Karpas-422 (cell line): ENCODE measurements at places on chromosomes 2 and 18. TPM values are rescaled to one million over a fixed set of nuclear protein-coding genes. Genes with fewer than 3 reads are reported as not detected.

DNA sequence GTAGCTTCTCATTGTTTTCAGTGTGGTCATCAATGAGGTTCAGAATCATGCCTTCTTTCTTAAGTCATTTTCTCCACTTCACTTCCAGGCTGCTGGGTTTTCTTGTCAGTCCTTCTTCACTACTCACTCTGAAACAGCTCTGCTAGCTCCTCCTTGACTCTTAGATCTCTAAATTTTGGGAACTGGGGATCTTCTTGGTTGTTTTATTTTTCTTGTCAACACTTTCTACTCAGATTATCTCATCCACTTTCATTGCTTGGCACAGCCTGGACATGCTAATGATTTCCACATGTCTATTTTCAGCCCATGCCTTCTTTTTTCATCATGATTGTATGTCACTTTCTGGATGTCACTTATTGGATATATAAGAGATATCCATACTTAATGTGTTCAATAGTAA is 517.8 kb upstream of the DSEL start:
- H3K36me3 ChIP-seq, result no peaks in the 10 kb centered on the region
- no peaks in the 10 kb centered on the region for H3K4me1 ChIP-seq
- no peak for DNase-seq
- no peak overlapping the region for H3K27ac ChIP-seq
- H3K4me3 ChIP-seq, result no peak overlapping the region

DNA sequence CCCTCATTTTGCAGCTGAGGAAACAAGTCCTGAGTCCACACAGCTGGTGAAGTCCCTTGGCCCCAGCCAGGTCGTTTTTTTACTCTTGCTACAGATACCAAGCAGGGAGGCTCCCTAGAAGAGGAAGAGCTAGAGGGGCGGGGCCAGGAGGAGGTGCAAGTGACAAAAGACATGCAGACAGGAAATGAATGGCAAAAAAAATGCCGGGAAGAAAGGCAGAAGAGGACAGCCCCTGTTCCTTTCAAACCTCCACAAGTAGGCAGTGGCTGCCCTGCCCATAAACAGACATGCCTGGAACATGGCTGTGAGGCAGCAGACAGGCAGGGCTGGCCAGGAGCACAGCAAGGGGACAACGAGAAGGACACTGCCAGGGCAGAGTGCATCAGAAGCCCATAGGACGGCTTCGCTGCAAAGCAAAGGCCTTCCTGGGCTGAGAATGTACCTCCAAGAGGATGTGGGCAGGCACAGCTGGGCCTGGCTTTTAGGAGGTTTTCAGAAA is 108.7 kb downstream of the ZBTB7C start:
- DNase-seq, result peak; percentile 72
- H3K27me3 ChIP-seq, result 0 out of 2 replicates have a peak, but pooled peaks cover 2% of the 10 kb centered on the region
- H3K36me3 ChIP-seq, result no peaks in the 10 kb centered on the region
- H3K4me3 ChIP-seq, result no peak overlapping the region

UGT1A4 gene
- total RNA-seq, result not detected in 2 replicates

GRCh38 chr2:3837086-3837485 is 133.7 kb downstream of the DCDC2C start:
- no peaks in the 10 kb centered on the region for H3K4me1 ChIP-seq
- no peak overlapping the region for H3K27ac ChIP-seq
- DNase-seq, result no peak
- no peak overlapping the region for H3K4me3 ChIP-seq
- H3K27me3 ChIP-seq, result no peaks in the 10 kb centered on the region
- no peaks in the 10 kb centered on the region for H3K36me3 ChIP-seq

DNA sequence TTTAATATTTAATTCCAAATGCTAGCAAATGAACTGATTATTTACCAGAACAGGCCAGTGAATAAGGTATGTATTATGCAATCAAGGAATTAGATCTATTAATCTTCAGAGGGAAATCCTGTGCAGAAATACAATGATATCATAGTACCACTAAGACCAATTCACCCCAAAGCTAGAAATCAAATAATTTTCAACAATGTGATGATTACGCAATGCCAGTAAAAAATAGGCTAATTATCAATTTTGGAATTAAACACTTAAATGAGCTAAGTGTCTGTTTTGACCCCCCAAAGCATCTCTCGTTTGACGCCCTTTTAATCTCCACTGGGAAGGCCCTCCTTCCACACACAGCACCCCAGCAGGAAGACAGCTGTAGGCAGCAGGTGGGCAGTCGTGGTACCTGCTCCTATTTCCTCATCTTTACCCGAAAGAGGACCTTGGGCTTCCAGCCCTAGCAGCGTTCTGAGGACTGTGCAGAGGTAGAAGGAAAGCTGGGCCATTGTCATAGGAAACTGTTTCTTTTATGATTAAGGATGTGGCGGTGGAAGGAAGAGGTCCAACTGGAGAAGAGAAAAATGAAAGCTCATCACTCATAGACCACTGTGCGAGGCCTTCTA is 84.7 kb downstream of the MBP start:
- H3K36me3 ChIP-seq, result peaks cover 32% of the 10 kb centered on the region
- no peaks in the 10 kb centered on the region for H3K27me3 ChIP-seq
- H3K4me1 ChIP-seq, result peaks cover 89% of the 10 kb centered on the region

CMPK2 gene
- 18.8 and 26.6 TPM in 2 replicates for total RNA-seq

ACMSD gene
- not detected in 2 replicates for total RNA-seq

GRCh38 chr18:74532511-74533025 is 1.7 kb upstream of the CNDP1 start:
- no peaks in the 10 kb centered on the region for H3K36me3 ChIP-seq
- no peaks in the 10 kb centered on the region for H3K27me3 ChIP-seq

DNA sequence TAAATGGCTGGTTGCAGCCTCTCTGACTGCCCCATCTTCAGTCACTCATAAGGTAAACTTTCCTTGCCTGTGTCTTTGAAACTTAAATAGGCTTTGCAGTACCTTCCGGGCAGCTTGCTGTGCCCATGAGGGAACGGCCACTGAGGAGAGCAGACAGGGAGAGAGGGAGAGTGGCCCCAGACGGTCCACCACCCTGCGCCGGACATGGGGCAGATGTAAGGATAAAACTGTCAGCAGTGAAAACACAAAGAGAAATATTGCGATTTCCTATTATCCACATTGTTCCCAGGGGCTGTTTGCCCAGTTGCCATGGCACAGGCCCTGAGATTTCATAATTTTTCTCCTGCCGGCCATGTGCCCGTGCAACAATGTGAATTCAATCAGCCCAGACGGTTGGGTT is 265.9 kb upstream of the SALL3 start:
- H3K4me1 ChIP-seq, result no peaks in the 10 kb centered on the region
- H3K36me3 ChIP-seq, result no peaks in the 10 kb centered on the region
- no peaks in the 10 kb centered on the region for H3K27me3 ChIP-seq
- no peak overlapping the region for H3K27ac ChIP-seq
- H3K4me3 ChIP-seq, result no peak overlapping the region
- no peak for DNase-seq

CRYBA2 gene
- total RNA-seq, result not detected in 2 replicates

POTEC gene
- not detected in 2 replicates for total RNA-seq

DNA sequence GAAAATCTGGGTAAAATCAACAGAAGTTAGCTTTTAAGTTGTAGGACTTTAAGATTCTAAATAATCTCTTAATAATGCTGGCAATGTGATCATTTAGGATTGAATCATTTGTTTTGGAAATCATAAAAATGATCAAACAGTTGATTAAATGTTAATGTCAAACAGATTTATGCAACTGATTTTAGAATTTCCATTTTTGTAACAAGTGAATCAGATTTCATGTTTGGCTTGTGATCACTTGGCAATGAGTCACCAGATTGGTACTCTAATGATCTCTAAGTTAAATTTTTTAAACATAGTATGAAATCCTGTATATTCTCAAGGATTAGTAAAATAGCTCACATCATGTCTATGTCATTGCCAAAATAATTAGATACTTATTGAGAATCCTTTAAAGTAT is 50.1 kb upstream of the UNC80 start:
- no peak for DNase-seq
- no peaks in the 10 kb centered on the region for H3K4me1 ChIP-seq
- no peaks in the 10 kb centered on the region for H3K36me3 ChIP-seq
- H3K27me3 ChIP-seq, result no peaks in the 10 kb centered on the region
- H3K27ac ChIP-seq, result no peak overlapping the region
- no peak overlapping the region for H3K4me3 ChIP-seq

DNA sequence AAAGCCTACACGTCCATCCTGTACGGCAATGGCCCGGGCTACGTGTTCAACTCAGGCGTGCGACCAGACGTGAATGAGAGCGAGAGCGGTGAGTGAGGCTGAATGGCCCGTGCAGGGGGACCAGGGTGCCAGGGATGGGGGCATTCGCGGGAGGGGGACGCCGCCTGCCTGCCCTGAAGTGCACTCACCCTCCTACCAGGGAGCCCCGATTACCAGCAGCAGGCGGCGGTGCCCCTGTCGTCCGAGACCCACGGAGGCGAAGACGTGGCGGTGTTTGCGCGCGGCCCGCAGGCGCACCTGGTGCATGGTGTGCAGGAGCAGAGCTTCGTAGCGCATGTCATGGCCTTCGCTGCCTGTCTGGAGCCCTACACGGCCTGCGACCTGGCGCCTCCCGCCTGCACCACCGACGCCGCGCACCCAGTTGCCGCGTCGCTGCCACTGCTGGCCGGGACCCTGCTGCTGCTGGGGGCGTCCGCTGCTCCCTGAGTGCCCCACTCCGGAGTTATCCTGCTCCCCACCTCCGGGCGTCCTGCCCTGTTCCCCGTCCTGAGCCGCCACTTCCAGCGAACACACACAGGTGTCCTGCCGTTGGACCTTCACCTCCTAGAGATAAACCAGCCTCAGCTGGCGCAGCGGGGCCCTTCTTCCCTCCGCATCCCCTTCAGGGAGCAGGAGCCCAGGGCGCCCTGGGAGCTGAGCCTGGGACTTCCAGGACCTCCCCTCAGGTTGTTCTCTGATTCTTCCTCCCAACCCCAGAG is 2.9 kb downstream of the ALPI start:
- H3K27me3 ChIP-seq, result no peaks in the 10 kb centered on the region
- H3K4me3 ChIP-seq, result no peak overlapping the region
- H3K4me1 ChIP-seq, result no peaks in the 10 kb centered on the region
- H3K27ac ChIP-seq, result no peak overlapping the region
- no peaks in the 10 kb centered on the region for H3K36me3 ChIP-seq
- DNase-seq, result no peak

- no peak for DNase-seq
- no peaks in the 10 kb centered on the region for H3K4me1 ChIP-seq
- H3K36me3 ChIP-seq, result no peaks in the 10 kb centered on the region
- no peak overlapping the region for H3K27ac ChIP-seq
- H3K4me3 ChIP-seq, result no peak overlapping the region
Measured at GRCh38 chr2:16107246-16107645, 166.9 kb downstream of the MYCN start.

GRCh38 chr2:241821460-241822263 is 12.7 kb downstream of the NEU4 start:
- DNase-seq, result no peak
- no peak overlapping the region for H3K27ac ChIP-seq
- no peaks in the 10 kb centered on the region for H3K4me1 ChIP-seq

DNA sequence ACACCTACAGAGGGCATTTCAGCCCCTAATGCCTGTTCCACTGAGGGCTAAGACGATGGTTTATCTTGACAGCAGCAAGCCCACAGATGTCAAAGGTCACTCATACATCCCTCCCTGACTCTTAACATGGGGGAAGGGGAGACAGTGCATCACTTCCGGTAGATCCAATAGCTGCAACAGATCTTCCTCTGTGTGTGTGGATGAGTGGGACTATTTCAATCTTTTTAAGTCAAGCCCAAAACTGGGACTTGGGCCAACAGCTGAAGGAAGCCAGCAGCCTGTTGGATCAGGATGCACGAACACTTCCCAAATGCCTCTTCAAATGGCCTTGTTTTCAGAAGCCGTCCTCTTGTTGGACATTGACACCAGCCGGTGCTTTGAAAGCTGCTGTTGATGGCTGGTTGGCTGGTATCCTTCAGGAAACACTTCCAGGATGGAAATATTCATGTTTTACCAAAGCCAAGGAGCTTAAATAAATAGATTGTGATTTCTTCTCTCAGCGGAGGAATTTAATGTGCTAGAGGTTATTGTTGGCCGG is 59.2 kb downstream of the IL1R2 start:
- H3K4me3 ChIP-seq, result no peak overlapping the region
- no peak for DNase-seq
- H3K27ac ChIP-seq, result no peak overlapping the region

NGEF gene
- not detected in 2 replicates for total RNA-seq

GRCh38 chr2:19823507-19823906 is 78.3 kb downstream of the TTC32 start:
- H3K27ac ChIP-seq, result no peak overlapping the region
- no peaks in the 10 kb centered on the region for H3K4me1 ChIP-seq
- no peaks in the 10 kb centered on the region for H3K27me3 ChIP-seq
- no peaks in the 10 kb centered on the region for H3K36me3 ChIP-seq
- H3K4me3 ChIP-seq, result no peak overlapping the region

DNA sequence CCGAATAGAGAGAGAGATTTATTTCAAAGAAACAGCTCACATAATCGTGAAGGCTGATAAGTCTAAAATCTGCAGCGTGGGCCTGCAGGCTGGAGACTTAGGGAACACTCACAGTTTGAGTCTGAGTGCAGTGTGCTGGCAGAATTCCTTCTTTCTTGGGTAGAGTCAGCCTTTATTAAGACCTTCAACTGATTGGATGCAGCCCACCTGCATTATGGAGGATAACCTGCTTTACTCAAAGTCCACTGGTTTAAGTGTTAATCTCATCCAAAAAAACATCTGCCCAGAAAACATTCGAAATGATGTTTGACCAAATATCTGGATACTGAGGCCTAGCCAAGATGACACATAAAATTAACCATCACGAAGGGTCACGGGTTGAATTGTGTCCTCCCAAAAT is 16.3 kb downstream of the PROC start:
- no peak for DNase-seq
- no peak overlapping the region for H3K4me3 ChIP-seq
- no peaks in the 10 kb centered on the region for H3K4me1 ChIP-seq
- no peaks in the 10 kb centered on the region for H3K36me3 ChIP-seq
- no peaks in the 10 kb centered on the region for H3K27me3 ChIP-seq
- no peak overlapping the region for H3K27ac ChIP-seq

MAP3K19 gene
- total RNA-seq, result not detected in 2 replicates

GRCh38 chr2:145547620-145548019 is 1027.7 kb upstream of the ZEB2 start:
- H3K36me3 ChIP-seq, result no peaks in the 10 kb centered on the region
- no peaks in the 10 kb centered on the region for H3K27me3 ChIP-seq
- no peak overlapping the region for H3K4me3 ChIP-seq
- DNase-seq, result no peak
